Hematopoietic multipotent progenitor cell treated with erythropoietin and hydrocortisone succinate and interleukin-3 and kit ligand, for 8 days (in vitro differentiated cells): ENCODE measurements at places on chromosomes 5 and 9.

DNA sequence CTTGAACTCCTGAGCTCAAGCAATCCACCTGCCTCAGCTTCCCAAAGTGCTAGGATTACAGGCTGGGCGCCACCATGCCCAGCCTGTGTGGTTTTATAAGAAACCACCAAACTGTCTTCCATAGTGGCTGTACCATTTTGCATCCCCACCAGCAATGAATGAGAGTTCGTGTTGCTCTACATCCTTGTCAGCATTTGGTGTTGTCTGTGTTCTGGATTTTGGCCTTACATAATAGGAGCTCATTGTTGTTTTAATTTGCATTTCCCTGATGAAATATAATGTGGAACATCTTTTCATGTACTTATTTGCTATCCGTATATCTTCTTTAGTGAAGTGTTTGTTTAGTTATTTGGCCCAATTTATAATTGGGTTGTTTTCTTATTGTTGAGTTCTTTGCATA is 29.8 kb downstream of the PHF2 start:
- DNase-seq: no peak

GRCh38 chr9:88503081-88503844 is 31.7 kb upstream of the NXNL2 start:
- no peak for DNase-seq

DNA sequence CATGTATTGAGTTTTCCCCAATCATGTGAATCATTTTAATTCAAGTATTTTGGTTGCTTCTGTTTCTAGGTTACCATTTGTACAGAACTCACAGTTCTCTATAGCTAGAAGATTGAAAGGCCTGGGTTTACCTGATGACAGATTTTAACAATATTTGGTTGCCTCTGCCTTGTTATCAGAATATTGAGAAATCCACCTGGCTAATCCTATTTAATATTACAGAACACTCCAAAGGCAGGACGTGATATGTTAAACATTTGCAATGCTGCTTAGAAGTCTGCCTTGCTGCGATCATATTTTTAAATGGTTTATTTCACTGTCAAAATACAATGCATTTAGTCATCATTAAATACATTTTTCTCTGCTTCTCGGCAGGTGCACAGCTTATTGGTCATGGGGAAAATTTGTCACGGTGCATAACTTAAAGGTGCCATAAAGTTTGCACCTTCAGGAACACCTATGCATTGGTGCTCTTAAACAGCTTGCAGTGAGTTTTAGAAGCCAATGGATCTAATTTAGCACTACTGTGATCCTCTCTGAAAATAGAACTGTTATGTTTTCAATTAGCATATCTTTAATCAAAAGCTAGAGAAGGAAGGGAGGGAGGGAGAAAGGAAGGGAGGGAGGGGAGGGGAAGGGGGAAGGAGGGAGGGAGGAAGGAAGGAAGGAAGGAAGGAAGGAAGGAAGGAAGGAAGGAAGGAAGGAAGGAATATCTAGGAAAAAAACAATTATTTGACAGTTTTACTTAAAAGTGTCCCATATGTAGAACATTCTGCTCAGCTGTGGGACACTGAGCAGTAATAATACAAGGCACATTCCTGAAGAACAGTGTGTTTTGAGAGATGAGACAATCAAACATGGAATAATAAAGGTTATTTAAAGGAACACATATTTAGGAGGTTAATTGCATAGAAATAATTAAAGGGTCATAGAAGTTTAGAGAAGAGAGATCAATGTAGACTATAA is 15.5 kb upstream of the DAPK1 start:
- DNase-seq: no peak

DNA sequence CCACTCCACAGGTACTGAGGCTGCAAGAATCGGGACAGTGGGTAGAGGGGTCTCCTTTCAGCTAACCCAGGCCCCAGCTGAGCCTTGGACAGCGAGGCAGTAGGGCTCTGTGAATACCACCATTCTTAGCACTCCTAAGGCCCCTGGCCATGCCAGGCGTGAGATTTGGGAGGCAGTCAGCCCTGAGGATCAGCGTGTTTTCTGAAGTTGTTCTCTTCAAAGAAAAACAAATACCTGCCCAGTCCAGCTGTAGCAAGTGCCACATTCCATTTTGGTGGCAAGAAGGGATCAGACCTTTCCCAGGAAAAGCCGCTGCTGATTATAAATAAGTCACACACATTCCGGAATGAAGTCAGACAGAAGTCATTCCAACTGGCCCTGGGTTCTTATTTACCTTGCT is 47.8 kb downstream of the RALGPS1 start:
- DNase-seq: no peak

DNA sequence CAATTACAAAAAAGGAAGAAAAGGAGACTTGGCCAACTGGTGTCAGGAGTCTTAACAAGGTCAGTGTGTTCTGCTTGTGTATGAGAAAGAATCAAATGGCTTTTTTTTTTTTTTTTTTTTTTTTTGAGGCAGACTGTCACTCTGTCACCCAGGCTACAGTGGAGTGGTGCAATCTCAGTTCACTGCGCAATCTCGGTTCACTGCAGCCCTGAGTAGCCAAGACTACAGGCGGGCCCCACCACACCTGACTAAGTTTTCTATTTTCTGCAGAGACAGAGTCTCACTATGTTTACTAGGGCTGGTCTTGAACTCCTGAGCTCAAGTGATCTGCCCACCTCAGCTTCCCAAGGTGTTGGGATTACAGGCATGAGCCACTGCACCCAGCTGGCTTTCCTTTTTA is 3.1 kb upstream of the IL7R start:
- no peak for DNase-seq

- no peak for DNase-seq
Observed at GRCh38 chr5:134490925-134491271, 34.6 kb upstream of the JADE2 start.

DNA sequence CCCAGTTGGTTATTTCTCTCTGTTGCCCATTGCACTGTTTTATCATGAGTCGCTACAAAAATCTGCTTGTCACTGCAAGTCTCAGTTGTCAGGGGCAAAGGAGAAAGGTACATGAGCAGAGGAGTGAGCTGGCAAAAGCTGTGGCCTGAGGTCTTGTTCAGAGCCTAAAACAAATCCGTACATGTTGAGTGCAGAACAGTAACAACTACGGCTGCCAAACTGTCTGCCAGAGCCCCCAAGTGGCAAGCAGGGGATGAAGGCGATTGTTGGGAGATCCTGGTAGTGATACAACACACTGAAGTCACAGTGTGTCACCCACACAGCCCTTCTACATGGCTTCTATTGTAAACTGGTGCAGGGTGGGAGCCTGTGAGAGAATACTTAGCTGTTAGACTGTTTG is 50.9 kb downstream of the BRINP1 start:
- DNase-seq: no peak

DNA sequence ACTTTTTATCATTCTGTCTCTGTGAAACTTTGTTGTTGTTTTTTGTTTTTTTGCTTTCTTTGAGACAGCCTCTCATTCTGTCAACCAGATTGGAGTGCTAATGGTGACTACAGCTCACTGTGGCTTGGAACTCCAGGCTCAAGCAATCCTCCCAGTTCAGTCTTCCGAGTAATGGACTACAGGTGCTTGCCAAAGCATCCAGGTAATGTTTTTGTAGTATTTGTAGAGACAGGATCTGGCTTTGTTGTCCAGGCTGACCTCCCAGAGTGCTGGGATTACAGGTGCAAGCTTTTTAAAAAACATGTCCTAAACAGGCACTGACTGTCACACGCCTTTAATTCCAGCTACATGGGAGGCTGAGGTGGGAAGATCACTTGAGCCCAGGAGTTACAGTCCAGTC is 235.1 kb downstream of the MEF2C start:
- no peak for DNase-seq

DNA sequence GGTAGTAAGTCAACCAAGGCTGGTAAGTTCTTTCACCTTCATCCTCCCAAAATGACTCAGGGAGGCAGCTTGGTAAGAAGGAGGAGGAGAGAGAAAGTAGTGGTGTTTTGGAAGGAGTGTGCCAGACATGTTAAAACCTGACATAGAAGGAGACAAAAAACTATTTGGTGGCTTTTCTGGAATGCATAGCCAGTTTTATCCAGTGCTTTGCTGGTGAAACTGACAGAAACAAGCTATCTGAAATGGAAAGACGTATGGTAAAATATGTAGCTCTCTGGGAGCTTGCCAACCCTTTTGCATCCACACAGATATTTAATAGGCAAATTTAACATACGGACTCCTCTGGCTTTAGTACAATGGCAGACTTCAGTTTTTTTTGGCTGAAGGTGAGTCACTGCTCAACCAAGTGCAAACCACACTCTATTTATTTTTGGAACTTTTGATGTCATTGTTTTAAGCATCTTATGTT is 45.4 kb downstream of the RAB14 start:
- no peak for DNase-seq

DNA sequence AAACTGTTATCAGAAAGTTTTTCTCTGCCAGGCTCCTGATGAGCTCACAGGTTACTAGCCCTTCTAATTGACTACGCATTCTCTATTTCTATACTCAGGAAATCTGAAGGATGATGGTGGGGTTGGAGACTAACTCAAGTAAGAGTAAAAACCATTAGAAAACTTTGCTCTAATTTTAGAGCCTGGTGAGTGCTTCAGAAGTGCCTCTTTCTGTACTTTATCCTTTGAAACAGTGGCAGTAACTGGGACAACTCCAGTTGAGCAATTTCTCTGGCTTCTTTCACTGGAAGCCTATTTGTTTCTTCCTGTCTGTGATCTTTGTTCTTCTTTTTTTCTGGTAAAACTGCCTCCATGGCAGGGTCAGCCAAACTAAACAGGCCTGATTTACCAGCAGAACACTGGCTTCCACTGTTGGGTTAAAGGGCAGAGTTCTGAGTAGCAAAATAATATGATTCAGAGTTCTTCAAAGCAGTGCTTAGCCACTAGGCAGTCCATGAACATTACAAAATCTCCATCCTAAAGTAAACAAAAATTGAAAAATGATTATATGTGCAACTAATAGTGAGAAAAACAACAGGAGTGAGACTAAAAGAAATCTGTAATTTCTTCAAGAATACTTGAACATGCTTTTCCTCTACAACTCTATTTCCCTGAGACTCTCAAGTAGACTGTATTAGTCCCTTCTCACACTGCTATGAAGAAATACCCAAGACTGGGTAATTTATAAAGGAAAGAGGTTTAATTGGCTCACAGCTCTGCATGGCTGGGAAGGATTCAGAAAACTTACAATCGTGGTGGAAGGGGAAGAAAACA is 79.8 kb downstream of the MROH2B start:
- DNase-seq: no peak

- no peak for DNase-seq
Observed at GRCh38 chr5:170885256-170885655, 23.4 kb downstream of the RANBP17 start.

- no peak for DNase-seq
Observed at GRCh38 chr9:125908136-125908535, 161.0 kb downstream of the PBX3 start.

GRCh38 chr5:122015471-122015870 is 53.7 kb downstream of the SRFBP1 start:
- DNase-seq: no peak

DNA sequence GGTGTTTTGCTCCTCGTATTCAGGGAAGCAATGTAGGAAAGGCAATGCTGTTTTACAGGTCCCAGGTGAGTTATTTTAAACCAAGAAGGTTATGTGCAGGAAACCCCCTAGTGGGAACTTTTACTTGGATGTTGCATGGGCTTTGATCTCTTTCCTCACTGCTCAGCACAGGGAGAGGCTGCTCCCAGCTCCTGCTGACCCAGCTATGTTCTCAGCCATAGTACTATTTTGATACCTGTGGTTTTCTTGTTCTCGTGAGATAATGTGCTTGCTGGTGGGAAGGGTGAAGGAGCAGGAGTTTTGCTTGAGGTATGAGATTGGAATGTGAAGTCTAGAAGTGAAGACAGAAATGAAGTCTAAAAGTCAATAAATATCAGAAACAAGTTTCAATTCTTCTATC is 265.6 kb upstream of the FBXL7 start:
- no peak for DNase-seq

DNA sequence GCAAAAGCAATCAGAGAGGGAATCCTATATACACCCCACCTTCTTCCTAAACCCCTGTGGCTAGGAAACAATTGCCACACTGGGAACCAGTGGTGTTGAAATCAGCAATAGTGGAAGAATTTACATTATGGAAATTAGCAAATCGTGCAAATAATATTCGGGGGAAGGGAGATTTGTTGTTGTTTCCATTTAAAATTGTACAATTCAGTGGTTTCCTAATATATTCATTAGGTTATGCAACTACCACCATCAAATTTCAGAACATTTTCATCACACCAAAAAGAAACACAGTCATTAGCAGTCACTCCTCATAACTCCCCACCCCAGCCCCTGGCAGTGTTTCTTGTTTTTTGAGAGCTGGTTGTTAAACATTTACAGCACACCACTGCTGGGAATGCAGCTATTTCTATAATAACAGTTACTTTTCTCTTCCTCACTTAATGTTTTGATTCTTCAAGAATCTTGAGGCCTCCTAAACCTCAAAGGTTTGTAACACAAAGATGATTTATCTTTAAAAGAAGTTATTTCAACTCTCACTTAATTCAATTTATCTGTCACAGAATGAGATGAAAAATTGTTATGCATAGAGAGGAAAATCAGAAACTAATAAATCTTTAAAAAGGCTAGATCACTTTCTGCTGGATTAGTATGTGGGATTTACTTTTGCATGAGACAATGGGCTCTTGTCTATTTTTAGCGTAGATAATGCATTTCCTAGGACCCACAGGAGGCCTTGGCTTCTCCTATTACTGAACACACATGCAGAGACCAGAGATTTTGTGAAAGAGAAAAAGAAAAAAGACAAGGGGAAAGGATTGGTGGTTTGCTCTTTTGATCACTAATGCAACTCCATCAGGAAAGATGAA is 91.8 kb upstream of the DAPK1 start:
- DNase-seq: no peak

GRCh38 chr9:78573669-78574068 is 276.7 kb downstream of the PSAT1 start:
- DNase-seq: no peak

DNA sequence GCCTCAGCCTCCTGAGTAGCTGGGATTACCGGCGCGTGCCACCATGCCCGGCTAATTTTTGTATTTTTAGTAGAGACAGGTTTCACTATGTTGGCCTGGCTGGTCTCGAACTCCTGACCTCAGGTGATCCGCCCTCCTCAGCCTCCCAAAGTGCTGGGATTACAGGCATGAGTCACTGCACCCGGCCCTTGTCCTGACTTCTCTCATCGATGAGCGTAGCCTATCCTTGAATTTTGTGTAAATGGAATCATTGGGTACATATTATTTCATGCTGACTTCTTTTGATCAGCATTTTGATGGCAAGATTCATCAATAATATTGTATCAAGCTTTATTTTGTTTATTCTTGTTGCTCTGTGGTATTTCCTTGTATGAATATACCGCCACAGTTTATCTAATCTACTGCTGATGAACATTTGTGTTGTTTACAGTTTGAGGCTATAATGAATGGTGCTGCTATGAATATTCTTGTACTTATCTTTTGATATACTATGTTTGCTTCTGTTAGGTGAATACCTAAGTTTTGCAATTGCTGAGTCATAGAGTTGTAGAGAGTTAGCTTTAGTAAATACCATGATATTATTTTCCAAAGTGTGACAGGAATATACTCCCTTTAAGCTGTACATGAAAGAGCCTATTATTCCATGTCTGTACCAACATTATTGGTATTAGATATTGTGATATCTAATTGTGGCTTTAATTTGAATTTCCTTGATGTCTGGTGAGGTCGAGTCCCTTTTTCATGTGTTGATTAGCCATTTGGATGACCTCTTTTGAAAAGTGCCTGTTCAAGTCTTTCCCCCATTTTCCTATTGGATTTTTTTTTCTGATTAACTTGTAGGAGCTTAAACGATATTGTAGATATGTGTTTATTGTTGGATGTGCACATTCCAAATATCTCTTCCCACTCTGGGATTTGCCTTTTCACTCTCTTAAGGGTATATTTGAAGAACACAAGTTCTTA is 107.5 kb downstream of the RGS3 start:
- DNase-seq: no peak

GRCh38 chr9:72306761-72307160 is 58.2 kb downstream of the ZFAND5 start:
- DNase-seq: no peak
